ENCODE measurements at places on chromosomes 6 and 20.

GRCh38 chr6:162638931-162639574, 88.5 kb downstream of the PRKN start:
- no peak for DNase-seq

GRCh38 chr6:128200789-128201188, 299.9 kb upstream of the THEMIS start:
- no peak for DNase-seq

DNA sequence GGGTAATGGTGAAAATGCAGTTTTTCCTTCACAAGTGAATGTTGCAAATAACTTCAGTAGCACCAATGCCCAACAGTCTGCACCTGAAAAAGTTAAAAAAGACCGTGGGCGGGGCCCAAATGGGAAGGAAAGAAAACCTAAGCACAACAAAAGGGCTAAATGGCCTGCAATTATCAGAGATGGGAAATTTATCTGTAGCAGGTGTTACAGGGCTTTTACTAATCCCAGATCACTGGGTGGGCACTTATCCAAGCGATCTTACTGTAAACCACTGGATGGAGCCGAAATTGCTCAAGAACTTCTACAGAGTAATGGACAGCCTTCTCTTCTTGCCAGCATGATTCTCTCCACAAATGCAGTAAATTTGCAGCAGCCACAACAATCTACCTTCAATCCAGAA, 64.8 kb upstream of the SMIM8 start:
- DNase-seq: no peak

GRCh38 chr6:105695461-105695860, 292.6 kb upstream of the PREP start:
- no peak for DNase-seq

DNA sequence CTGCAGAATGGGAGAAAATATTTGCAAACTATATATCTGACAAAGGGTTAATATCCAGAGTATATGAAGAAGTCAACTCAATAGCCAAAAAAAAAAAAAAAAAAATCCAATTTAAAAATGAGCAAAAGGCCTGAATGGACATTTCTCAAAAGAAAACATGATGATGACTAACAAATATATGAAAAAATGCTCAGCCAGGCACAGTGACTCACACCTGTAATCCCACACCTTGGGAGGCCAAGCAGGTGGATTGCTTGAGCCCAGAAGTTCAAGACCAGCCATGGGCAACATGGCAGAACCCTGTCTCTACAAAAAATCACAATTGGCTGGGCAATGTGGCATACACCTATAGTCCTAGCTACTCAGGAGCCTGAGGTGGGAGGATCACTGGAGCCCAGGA, 2.1 kb upstream of the ECHDC1 start:
- DNase-seq: no peak

Data from activated CD4-positive, alpha-beta T cell treated with anti-CD3 and anti-CD28 coated beads, Interleukin-2, amount 50 U/mL, for 48 hours (primary cell).